WTC11 (cell line): ENCODE measurements at places on chromosomes 7 and 10. TPM values are rescaled to one million over a fixed set of nuclear protein-coding genes. Genes with fewer than 3 reads are reported as not detected.
A peak's percentile ranks its signal among the peaks of the same experiment; 100 is the strongest.

GRCh38 chr10:6877722-6878392 lies 297.8 kb upstream of the PRKCQ start:
- DNase-seq, result peak; percentile 42
- no peaks in the 10 kb centered on the region for H3K27me3 ChIP-seq
- peaks cover 45% of the 10 kb centered on the region for H3K4me1 ChIP-seq

DNA sequence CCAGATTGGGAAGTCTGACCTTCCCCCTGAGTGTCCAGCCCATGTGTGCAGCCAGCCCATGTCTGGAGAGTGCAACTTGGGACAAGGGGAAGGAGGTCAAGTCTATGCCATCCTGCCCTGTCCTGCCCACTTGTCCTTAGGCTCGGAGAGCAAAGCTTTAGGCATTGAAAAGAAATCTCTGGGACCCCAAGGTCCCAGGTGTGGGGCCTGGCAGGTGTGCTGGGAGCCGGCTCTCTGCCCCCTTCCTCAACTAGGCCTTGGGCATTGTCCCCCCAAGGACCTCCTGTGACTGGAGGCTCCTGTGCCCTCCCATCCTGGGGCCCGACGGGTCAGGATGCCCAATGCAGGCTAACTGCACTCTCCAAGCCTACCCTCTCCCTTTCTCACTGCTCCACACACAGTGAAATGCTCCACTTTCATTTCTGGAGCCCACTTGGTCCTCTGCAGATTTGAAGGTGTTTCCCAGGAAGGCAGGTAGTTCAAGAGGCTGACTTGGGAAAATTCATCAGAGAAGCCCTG lies 124.7 kb downstream of the PTPN20 start:
- H3K4me1 ChIP-seq, result no peaks in the 10 kb centered on the region
- no peaks in the 10 kb centered on the region for H3K27me3 ChIP-seq
- H3K36me3 ChIP-seq, result no peaks in the 10 kb centered on the region
- DNase-seq, result peak; percentile 2
- H3K27ac ChIP-seq, result no peak overlapping the region

- no peaks in the 10 kb centered on the region; the same call in 1 of the 2 replicates for H3K27me3 ChIP-seq
- H3K4me1 ChIP-seq, result peaks cover 29% of the 10 kb centered on the region
- peaks cover 43% of the 10 kb centered on the region for H3K36me3 ChIP-seq
- DNase-seq, result no peak
- peak overlapping the region; percentile 60 for H3K27ac ChIP-seq
Measured at GRCh38 chr7:44982535-44982923, 3.7 kb upstream of the MYO1G start.

GRCh38 chr7:32244806-32245345 lies 174.7 kb upstream of the PDE1C start:
- DNase-seq, result no peak
- peaks cover 8% of the 10 kb centered on the region; the same call in 1 of the 2 replicates for H3K27me3 ChIP-seq
- no peak overlapping the region for H3K4me3 ChIP-seq
- H3K27ac ChIP-seq, result no peak overlapping the region
- H3K36me3 ChIP-seq, result no peaks in the 10 kb centered on the region

DNA sequence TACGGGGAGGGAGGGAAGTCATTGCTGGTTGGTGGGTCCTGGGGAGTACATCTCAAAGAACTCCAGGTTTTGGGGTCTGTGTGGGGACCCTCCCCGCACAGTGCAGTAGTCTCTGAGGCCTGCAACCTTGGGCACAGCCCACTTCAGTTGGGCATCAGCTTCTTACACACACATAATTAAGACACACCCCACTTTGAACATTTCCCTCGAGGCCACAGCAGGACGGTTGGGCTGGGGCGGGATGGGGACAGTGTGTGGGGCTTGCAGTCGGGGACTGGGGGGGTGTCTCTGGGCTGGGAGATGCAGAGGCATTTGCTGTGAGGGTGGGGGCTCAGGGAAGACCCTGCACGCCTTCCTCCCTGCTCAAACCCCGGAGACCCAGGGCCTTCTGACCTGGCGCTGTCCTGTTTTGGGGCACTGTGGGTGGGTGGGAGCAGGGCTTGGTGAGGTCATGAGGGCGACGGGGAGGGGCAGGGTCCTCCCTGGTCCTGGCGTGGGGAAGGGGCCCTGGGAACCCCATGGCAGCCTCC lies 1.3 kb downstream of the LFNG start:
- peaks cover 24% of the 10 kb centered on the region for H3K27me3 ChIP-seq
- H3K27ac ChIP-seq, result no peak overlapping the region
- peaks cover 48% of the 10 kb centered on the region for H3K4me1 ChIP-seq

GRCh38 chr7:66974986-66975590 lies 20.3 kb downstream of the SBDS start:
- peaks cover 3% of the 10 kb centered on the region for H3K27me3 ChIP-seq
- peak; percentile 18 for DNase-seq
- H3K4me1 ChIP-seq, result peaks cover 1% of the 10 kb centered on the region; the same call in 1 of the 2 replicates
- H3K4me3 ChIP-seq, result no peak overlapping the region
- peak overlapping the region; percentile 36; the same call in 1 of the 2 replicates for H3K27ac ChIP-seq
- H3K36me3 ChIP-seq, result peaks cover 3% of the 10 kb centered on the region; the same call in 1 of the 2 replicates

- H3K36me3 ChIP-seq, result no peaks in the 10 kb centered on the region
- no peak for DNase-seq
- no peak overlapping the region for H3K27ac ChIP-seq
- H3K27me3 ChIP-seq, result no peaks in the 10 kb centered on the region; the same call in 1 of the 2 replicates
- peaks cover 3% of the 10 kb centered on the region; the same call in 1 of the 2 replicates for H3K4me1 ChIP-seq
Measured at GRCh38 chr10:70774810-70775678, 10.1 kb downstream of the TBATA start.

DNA sequence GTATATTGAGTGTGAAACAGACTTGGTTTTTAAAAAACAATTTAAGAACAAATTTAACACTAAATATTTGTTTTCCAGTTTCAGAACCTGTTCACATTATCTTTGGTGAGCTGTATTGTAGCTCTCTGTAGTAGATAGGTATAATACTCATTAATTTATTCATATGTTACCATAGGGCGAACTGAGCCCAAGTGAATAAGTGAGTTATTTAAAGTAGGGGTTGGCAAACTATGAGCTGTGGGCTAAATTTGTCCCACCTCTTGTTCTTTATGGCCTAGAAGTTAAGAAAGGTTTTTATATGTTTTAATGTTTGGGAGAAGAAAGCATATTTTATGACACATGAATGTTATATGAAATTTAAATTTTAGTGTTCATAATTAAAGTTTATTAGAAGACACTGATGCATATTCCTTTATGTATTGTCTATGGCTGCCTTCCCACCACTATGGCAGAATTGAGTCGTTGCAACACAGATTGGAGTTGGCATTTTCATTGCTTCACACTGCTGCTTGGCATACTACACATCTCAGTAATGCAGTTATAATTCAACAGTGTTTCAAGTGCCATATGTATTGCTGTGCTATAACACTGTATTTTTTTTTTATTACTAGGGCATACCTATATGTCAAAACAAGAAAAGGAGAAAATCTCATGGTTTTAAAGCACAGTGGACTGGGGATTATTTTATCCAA lies 146.5 kb downstream of the ADK start:
- no peak for DNase-seq
- no peaks in the 10 kb centered on the region for H3K27me3 ChIP-seq
- H3K4me3 ChIP-seq, result no peak overlapping the region
- H3K27ac ChIP-seq, result no peak overlapping the region
- H3K36me3 ChIP-seq, result no peaks in the 10 kb centered on the region
- H3K4me1 ChIP-seq, result no peaks in the 10 kb centered on the region

DNA sequence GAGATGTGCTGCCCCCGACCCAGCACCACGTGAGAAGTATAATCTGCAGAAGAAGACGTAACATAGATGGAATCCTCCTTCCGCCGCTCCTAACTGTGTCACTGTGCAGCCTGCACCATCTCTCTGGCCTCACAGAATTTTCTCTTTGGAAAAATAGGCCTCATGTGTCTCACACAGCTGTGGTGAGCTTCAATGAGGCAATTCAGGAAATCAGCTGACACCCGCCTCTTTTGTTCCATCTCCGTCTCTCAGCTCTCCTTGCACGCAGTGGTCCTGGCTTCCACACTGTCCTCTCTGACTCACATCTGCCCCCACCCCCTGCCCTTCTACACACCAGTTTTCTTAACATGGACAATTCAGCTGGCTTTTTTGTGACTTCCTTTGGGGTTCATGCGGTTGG lies 7.2 kb downstream of the C10orf90 start:
- DNase-seq, result no peak
- peaks cover 4% of the 10 kb centered on the region; the same call in 1 of the 2 replicates for H3K27me3 ChIP-seq
- H3K27ac ChIP-seq, result no peak overlapping the region
- no peaks in the 10 kb centered on the region for H3K4me1 ChIP-seq
- no peaks in the 10 kb centered on the region for H3K36me3 ChIP-seq
- H3K4me3 ChIP-seq, result no peak overlapping the region

- peaks cover 7% of the 10 kb centered on the region for H3K4me1 ChIP-seq
- H3K36me3 ChIP-seq, result no peaks in the 10 kb centered on the region
- DNase-seq, result peak; percentile 75
- no peaks in the 10 kb centered on the region for H3K27me3 ChIP-seq
Measured at GRCh38 chr10:132142396-132143161, 44.2 kb upstream of the DPYSL4 start.

DNA sequence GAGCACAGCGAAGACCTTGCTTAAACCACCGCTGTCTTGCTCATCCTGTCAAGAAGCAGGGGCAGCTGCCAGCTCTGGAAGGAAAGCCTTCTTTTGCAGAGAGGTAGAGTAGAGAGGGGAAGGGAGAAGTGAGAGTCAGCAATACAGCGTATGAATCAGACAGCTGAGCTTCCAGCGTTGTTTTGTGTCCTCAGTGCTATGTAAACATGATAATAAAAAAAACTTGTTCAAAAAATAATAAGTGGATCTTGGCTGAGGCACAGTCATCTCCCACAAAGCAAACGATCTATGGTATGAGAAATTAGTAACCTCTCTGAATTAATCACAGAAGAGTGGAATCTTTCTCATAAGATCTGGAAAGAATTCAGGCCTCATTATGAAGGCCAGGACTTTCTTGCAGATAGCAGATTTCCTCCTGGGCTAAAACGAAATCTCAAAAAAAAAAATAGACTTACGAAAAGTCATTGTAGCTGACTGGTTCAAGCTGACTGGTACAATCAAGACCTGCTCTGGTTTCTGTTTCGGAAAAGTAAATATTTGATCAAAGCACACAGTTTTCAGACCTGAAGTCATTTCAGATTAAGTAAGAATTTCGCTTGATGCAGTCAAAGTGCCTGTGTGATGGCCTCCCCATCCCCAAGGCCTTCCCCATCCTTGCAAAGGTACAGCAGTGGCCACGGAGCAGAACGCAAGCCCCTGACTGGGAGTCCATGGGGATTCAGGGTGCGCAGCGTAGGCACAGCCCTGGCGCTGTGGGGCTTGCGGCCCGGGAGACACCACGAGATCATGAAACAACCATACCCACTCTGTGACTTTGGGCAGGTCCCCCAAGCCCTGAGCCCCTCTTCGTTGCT lies 29.4 kb downstream of the CHST15 start:
- H3K4me3 ChIP-seq, result no peak overlapping the region
- no peaks in the 10 kb centered on the region for H3K36me3 ChIP-seq
- no peaks in the 10 kb centered on the region for H3K27me3 ChIP-seq
- H3K4me1 ChIP-seq, result peaks cover 42% of the 10 kb centered on the region

DNA sequence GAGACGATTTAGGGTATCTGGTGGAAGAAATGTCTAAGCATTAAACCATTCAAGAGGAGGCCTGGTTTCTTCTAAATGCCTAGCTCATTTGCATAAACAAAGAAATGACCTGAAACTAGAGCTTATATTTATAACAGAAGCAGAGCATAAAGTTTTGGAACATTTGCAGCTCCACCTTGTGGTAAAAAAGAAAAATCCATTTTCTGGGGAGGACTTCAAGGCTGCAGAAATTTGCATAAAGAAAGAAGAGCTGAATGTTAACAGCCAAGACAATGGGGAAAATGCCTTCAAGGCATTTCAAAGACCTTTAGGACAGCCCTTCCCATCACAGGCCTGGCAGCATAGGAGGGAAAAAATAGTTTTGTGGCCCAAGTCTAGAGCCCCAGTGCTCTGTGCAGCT lies 362.0 kb downstream of the ZNF248 start:
- H3K4me3 ChIP-seq, result no peak overlapping the region
- peaks cover 40% of the 10 kb centered on the region for H3K36me3 ChIP-seq
- H3K27ac ChIP-seq, result no peak overlapping the region
- no peak for DNase-seq

DNA sequence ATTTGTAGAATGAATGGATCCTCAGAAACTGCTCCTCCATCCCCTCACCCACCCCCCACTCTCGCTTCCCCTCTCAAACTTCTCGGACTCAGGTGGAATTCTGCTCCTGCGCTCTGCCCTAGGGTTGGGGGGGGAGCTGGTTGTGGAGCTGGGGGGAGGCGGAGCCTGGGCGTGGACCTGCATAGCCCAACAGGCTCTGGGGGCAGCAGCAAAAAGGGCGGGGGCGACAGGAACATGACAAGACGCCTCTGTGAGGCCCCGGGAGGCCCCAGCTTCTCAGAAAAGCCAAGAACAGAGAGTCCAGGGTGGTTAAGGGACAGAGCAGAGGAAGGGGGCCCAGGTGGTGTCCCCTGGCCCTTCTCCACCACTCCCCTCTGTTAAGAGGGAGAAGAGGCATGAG lies 3.5 kb downstream of the TSC22D4 start:
- DNase-seq, result no peak
- no peak overlapping the region for H3K27ac ChIP-seq
- H3K36me3 ChIP-seq, result no peaks in the 10 kb centered on the region
- H3K4me3 ChIP-seq, result peak overlapping the region; percentile 1; the same call in 1 of the 2 replicates
- H3K4me1 ChIP-seq, result peaks cover 23% of the 10 kb centered on the region

DNA sequence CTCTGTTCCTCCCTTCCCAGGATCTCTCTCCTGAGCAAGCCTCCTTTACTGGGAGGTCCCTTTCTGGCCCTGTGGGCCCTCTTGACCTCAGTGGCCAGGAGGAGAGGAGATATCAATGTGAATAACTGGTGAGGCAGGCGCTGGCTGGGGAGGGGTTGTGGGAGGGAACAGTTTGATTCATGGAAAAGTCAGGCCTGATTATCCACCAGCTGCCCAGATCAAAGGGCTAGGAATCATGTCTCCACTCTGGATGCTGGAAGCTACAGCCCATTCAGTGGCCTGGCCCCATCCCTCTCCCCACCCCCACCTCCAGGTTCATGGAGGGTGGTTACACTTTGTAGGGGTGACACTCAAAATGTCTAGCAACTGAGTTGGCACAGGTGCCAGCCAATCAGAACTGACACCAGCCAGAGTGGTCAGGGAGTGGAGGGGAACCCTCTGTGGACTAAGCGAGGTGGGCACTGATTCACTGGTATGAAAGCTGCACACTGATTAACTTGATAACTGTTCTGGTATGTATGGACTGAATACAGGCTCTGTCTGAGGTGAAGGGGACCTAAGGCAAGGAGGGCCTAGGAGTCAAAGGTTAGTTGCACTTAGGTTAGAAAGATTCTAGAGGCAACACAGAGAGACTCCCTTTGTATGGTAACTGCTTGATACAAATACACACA lies 4.8 kb downstream of the PRRT4 start:
- no peak overlapping the region for H3K27ac ChIP-seq
- H3K4me3 ChIP-seq, result no peak overlapping the region
- DNase-seq, result no peak

Gene CSTF2T
- 26.0 to 27.5 TPM (median 26.6 TPM) in 3 replicates for total RNA-seq

Gene EFCAB10
- total RNA-seq, result 3.0 to 3.2 TPM (median 3.0 TPM) in 3 replicates

Gene COL17A1
- 0.60 to 1.5 TPM (median 1.1 TPM) in 3 replicates for total RNA-seq

Gene PNLIP
- 1.4 to 1.9 TPM (median 1.6 TPM) in 3 replicates for total RNA-seq

Gene ATOH7
- total RNA-seq, result 0.30 to 0.44 TPM (median 0.31 TPM) in 3 replicates

Gene VSTM4
- 0.66 to 0.72 TPM (median 0.71 TPM) in 3 replicates for total RNA-seq

Gene ODAD2
- 4.1 to 4.3 TPM (median 4.1 TPM) in 3 replicates for total RNA-seq

Gene ZNF736
- 0.02 to 0.07 TPM (median 0.02 TPM) in 3 replicates for total RNA-seq

Gene RAB18
- 61.1 to 71.4 TPM (median 65.7 TPM) in 3 replicates for total RNA-seq
